ELF-1 (cell line): ENCODE measurements at places on chromosomes 1 and 21.

DNA sequence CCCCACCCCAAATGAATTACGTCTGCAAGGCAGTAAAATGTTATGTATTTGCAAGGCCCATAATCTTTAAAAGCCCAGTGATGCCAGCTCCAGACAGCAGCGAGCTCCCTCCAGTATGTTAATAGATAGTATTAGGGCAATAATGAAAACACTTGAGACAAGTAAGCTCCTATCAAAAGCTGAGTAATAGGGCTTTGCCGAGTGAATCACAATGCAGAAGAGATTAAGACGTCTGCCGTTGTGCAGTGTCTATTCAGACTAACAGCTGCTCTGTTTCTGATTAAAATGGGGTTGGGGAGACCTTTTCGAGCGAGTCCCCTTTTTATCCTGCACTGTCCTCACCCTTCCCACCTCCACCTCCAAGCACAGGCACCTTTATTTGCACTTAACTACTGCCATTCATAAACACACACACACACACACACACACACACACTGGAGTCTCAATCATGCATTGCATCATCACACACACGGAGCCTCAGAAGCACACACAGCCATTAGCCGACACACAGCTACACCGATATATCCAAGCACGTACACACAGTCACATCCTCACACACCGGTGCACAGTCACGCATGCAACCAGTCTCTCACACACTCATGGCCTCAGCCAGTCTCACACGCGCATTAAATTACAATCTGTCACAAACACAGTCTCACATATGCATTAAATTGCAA is 46.0 kb upstream of the FOXO6 start:
- no peak for DNase-seq

- DNase-seq = no peak
Measured at GRCh38 chr1:67250051-67250653, 57.5 kb upstream of the IL12RB2 start.

GRCh38 chr1:220241072-220241663 is 31.1 kb downstream of the RAB3GAP2 start:
- no peak for DNase-seq

DNA sequence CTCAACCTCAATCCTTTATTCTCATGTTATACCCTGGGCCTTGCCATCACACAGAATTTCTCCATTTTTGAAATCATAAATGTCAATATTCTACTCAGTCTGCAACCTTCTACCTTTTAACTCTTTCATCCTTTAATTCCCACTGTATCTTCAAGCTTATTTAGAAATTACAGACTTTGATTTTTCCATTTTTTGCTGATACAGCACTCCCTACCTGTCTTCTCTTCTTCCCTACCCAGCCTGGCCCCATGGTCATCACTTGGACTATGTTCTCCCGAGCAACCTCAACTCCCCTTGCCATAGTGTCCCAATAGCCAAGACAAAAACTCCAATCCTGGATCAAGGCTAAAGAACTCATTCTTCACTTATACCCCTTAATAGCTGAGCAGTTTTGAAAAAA is 14.6 kb downstream of the WARS2 start:
- no peak for DNase-seq

- DNase-seq = peak; percentile 52
Measured at GRCh38 chr1:34549199-34549598, 205.6 kb upstream of the GJB5 start.

GRCh38 chr1:207935166-207935583 is 24.2 kb upstream of the CD34 start:
- DNase-seq = no peak

DNA sequence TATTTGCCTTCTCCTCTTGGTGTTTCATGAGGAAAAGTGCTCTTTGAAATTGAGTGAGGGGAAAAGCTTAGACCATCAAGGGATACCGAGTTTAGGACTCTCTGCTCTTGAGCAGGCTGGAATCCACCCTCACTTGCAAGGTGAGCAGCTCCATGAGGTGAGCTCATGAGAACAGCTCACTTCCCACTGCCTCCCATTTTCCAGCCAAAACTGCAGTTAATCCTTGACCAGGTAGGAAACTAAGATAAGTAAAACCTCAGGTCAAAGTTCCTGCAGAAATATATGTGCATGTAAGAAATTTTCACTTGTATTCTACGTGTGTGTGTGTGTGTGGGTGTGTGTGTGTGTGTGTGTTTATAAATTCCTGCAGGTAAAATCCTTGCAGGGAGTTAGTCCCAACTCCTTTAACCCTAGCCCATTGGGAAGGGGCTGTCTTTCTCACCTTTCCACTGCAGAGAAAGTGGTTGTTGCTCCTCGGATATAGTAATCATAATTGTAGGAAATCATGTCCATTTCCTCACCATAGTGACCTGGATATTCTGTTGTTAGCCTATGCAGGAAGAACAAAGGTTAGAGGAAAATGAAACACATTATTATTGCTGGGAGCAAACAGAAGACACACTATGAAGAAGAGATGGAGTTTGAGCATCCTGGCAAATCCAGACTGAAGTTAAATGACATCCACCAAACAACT is 28.3 kb downstream of the DPT start:
- DNase-seq = no peak

DNA sequence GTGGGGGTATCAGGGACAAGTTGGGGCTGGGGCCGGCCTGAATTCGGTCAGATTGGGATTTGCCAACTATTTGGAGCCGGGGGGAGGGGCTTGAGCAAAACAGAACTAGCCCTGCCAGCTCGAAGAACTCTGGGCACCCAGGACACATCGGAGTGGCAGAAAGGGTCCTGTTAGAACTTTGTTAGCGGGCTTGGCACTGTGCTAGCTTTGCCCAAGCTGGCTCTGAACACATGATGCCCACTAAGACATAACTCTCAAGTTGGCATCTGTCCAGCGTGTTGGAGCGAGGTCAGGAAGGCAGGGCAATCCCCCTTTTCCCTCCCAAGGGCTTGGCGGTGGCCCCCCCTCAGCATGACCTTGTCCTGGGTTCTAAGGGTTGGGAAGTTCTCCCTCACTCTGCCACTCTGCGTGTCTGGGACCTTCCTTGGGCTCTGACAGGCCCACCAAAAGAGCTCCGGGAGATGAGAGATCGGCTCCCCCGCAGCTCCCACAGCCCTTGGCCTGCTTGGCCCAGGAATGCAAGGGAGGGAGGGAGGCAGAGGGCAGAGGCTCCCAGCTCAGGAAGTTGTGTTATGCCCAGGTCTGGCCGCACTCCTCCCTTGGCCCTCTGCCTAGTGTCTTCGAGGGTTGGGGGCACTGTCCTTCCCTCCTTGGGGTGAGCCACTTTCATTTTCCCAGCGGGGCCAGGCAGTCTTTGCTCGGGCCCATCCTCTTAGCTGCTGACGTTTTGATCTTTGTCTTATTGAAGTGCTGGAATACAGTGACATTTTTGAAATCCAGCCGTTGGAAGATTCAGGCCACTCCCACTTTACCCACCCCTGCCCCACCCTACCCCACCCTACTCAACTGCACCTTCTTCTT is 1.2 kb downstream of the LMNA start:
- DNase-seq = peak; percentile 70

- DNase-seq = no peak
Measured at GRCh38 chr1:186202271-186202764, 172.7 kb downstream of the TPR start.

GRCh38 chr21:27021046-27021445 is 54.2 kb upstream of the ADAMTS5 start:
- DNase-seq = no peak

GRCh38 chr1:54267815-54268761 is 68.1 kb downstream of the MRPL37 start:
- DNase-seq = no peak

DNA sequence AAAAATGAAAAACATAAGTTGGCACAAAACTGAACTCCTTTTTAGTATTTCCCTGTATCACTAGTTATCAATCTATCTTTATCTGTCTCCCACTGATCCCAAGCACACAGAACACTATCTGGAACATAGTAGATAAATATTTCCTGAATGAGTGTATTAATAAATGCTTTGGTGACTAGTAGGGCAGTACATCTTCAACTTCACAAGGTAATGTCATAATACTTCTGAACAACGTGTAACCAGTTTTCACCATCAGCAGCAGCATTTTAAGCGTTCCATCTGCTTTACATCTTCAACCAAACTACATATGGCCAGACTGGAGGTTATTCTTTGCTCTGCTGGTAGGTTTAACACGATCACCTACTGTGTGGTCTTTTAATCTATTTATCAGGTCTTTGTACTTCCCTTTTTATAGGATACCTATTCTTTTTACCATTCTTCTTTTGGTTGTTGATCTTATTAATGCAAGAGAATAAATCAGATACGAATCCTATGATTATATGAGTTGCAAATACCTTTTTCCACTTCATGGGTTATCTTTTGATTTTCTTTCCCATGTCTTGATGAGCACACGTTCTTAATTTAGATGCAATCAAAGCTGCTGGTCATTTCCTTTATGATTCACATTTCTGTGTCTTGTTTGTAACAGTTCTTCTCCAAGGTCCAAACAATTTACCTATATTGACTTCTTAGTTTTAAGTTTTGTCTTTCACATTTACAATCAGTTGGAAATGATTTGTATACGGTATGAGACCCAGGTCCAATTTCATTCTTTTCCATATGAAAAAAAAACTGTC is 16.3 kb downstream of the GPBP1L1 start:
- no peak for DNase-seq

GRCh38 chr1:15703562-15703961 is 19.4 kb downstream of the PLEKHM2 start:
- DNase-seq = peak; percentile 54

DNA sequence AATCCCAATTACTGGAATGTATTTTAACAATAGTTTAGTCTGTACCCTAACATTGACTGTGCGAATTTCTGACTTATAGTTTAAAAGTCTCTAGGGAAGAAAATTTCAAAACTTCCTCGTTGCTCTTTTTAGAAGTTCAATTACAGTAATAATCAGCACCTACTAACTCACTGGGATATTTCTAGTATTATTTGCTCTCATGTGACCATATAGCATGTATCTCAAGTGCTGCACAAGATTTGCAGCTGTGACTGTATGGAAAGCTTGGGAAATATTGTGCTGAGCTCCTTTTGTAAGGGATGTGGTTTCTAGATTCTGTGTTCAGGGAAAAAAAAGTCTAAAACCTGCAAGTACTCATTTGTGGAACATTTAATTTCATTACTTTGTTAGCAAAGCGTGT is 153.1 kb downstream of the ST6GALNAC3 start:
- DNase-seq = no peak
